ENCODE measurements at places on chromosomes 4 and X. TPM values are rescaled to one million over a fixed set of nuclear protein-coding genes. Genes with fewer than 3 reads are reported as not detected.
A peak's percentile ranks its signal among the peaks of the same experiment; 100 is the strongest.

DNA sequence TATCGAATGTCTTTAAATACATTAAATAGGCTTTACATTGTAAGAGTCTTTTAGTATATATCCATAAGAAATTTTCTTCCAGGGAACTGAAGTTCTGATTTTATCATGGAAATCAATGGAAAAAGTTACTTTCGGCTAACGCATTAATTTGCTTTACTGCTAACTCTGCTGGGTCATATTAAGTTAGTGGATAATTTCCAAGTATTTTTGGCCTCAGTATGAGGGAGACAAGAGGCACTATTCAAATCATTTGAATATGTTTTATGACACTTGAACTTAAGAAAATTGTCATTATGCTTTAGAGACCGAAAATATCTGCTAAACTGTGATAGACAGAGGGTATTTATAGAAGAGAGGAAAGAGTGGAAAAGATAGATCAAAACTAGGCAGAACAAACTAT is 237.5 kb downstream of the PCDH7 start:
- no peak for DNase-seq

DNA sequence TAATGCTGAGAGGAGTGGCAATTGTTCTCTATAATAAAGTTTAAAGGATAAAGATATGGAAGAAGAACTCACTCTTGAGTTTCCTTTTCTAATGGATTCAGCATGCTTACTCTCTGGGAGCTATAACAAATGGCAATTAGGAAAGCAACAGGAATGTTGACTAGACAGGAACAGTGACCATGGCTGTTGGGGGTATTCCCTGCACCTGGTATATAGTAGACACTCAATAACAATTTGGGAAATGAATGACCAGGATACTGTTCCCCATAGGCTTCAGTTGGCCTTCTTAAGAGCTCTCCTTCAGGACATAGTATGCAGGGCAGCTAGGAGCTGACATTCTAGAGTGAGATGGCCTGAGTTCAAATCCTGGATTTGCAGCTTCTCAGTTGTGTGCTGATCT is 1.8 kb downstream of the LIMCH1 start:
- DNase-seq: no peak

GRCh38 chr4:94595013-94595412 is 143.3 kb downstream of the PDLIM5 start:
- DNase-seq: no peak

GRCh38 chr4:13483136-13483767 is 888 bp downstream of the RAB28 start:
- DNase-seq: peak; percentile 23

FRMD7 gene
- not detected for total RNA-seq

TCEAL6 gene
- not detected for total RNA-seq

AFF2 gene
- total RNA-seq: 3.2 TPM

DNA sequence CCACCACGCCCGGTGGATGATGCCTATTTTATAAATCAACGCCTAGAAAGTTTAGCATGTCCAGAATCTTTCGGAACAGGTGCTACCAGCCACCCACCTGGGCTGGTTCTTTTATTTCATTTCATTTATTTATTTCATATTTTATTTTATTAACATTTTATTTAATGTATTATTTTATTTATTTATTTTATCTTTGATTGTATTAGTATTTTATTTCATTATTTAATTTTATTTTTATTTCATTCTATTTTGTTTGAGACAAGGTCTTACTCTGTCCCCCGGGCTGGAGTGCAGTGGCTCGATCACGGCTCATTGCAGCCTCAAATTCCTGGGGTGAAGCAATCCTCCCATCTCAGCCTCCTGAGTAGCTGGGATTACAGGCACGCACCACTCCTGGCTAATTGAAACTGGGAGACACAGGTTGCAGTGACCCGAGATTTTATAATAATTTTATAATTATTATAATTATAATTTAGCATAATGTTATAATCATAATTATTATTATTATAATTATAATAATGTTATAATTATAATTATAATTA is 187.2 kb downstream of the SHOX start:
- no peak for DNase-seq

PNMA6A gene
- total RNA-seq: 0.87 TPM

DNA sequence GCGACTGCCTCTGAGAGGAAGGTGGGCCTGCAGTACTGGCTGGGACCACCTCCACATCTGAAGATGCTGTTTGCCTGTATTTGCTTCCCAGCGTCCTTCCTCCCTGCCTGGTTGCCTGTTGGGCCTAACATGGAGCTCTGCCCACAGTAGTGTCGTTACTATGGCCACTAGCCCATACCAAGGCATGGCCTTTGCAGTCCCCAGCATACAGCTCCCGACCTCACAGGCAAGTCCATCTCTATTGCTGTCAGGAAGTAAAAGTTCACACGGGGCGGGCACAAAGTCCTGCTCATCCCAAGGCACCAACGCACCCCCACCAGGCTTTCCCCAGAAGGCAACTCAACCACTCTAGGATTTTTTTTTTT is 71.6 kb downstream of the MAML3 start:
- no peak for DNase-seq

SLBP gene
- total RNA-seq: 125 TPM

PRSS12 gene
- not detected for total RNA-seq

GPR119 gene
- not detected for total RNA-seq

- no peak for DNase-seq
Measured at GRCh38 chr4:129046055-129046959, 47.0 kb downstream of the SCLT1 start.

DNA sequence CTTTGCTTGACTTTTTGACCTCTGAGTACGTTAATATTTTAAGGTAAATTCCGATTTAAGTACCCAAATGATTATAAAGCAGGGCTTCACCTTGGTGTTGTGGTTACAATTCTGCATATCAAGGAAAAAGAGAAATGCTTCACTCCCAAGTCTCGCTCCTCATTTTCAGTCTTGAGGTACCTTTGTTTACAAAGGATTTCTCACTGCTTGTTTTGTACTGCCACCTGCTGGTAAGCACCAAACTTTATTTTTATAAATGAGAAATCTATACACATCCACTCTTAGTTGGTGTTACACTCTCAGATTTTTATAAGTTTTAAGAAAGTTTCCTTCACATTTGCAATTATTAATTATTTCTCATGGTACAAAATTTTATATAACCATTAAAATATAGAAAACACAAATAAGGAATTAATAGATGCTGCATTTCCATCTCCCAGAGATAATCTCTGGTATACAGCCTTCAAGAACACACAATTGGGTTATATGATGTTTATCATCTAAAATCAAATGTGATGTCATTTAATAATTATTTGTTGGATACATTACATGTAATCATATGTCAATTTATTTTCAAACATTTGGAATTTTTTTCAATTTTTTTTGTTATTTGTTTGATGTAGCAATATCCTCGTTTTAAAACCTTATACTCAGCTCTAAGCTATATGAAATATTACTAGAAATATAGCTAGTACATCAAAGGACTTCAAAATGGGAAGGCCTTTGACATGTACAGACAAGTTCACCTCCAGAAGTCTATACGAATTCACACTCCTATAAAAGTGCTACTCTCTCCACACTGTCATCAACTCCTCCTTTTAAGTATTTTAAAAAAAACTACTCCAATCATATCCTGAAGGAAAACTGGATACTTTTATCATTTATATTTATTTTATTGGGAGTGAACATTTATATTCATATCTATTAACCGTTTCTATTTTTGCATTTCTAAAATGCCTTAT is 179.9 kb downstream of the KCNIP4 start:
- DNase-seq: no peak

SMAD1 gene
- total RNA-seq: 5.8 TPM

GRCh38 chr4:3046623-3047022 is 27.7 kb downstream of the HTT-AS start:
- DNase-seq: no peak

DNA sequence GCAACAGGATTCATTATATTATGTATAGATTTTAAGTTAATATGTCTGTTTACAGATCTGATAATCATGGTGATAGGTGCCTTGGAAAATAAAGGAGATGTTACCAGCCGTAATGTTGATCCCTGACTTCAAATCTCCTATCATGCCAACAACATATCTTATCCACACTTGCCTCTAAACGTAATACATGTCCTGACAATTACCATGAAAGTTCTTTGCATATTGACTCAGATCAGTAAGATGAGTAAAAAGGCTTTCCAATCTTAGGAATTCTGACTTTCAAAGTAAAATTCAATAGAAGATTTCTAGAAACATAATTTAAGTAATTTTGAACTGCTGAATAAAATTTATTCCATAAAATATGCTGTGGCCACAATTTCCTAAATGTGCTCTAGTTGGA is 513.3 kb downstream of the ANKRD50 start:
- DNase-seq: no peak

CFI gene
- total RNA-seq: 0.62 TPM

CSAG3 gene
- total RNA-seq: not detected

SYN1 gene
- 0.21 TPM for total RNA-seq

- DNase-seq: no peak
Measured at GRCh38 chrX:11533199-11533651, 132.5 kb downstream of the ARHGAP6 start.

DNA sequence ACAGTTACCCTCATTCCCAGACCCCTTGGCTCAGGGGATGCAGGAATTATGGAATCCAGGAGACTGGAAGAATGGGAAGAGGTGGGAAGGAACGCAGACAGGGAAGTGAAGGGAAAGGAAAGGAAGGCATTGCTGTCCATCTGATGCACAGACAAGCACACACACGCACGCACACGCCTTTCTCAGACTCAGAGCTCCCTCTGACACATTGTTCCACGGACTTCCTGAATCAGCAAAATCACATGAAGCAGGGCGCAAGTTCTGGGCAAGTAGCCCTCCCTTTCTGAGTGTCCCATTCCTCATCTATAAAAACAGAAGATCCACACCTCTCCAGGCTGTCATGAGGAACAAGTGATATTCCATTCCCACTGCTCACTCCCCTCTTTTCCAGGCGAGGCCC is 13.2 kb downstream of the IQSEC2 start:
- no peak for DNase-seq

DNA sequence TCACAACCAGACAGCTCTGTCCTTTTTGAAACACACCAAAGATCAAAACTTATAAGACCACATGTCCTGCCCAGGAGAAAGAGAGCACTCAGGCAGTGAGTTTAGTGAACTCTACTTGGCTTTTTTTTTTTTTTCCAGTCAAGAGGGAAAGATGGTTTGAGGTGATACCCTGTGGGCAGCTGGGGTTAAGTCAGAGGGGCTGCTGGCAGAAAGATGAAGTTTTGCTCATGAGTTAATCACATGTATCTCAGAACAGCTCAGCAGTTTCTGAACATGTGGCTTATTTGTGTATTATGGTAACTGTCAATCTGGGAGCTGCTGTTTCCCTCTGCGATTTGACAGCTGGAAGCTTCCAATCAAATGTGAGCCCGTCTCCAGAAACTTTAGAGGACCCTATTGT is 56.4 kb upstream of the MAP3K15 start:
- DNase-seq: no peak

- no peak for DNase-seq
Measured at GRCh38 chrX:154649503-154650220, 3.7 kb downstream of the CTAG2 start.

DNA sequence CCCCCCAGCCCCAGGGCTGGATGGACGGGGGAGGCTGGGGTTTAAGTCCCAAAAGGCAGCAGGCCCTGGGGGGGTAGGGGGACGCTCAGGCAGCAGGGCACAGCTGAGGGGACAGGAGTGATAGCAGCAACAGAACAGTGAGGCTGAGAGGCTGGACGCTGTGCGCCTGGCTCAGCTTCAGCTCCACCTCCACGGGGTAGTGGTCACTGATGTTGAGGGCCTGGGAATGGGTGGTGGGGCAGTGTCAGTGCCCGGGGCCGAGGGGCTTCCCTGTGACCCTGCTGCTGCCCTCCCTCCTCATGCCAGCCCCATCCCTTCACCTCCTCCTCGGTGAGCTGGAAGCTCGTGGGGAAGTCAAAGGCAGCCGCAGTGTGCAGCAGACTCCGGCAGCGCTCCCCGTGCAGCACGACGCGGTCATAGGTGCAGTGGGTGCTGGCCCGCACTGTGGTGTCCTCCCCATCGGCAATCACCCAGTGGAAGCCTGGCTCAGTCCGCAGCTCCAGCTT is 4.5 kb downstream of the RPL10 start:
- no peak for DNase-seq

GSX2 gene
- not detected for total RNA-seq

DNA sequence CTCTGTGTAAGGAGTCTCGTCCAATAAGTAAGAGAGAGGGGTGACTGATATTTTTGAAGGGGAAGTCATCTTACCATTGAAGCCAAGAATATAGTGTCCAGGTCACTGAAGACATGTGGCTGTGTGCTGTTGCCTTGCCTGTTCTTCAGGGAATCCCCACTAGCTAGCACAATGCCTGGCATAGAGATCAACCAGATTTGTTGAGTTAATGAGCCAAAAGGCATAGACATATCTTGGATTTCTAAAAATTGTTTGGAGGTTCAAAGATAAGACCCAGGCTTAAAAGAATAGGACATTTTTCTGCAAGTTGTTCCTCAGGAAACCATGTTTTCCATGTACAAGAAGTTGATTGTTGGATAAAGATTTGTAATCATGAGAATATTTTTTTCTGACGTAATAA is 119.3 kb upstream of the DKK2 start:
- no peak for DNase-seq

GRCh38 chr4:66949419-66949818 is 595.9 kb downstream of the CENPC start:
- DNase-seq: no peak

GRCh38 chr4:87749883-87750282 is 49.5 kb upstream of the IBSP start:
- DNase-seq: no peak

GRCh38 chr4:118981171-118981838 is 92.7 kb downstream of the SYNPO2 start:
- DNase-seq: no peak

DCHS2 gene
- total RNA-seq: not detected

LINC00632 gene
- 3.3 TPM for total RNA-seq

- DNase-seq: no peak
Measured at GRCh38 chr4:128006592-128006991, 41.4 kb downstream of the ABHD18 start.

TIMP1 gene
- total RNA-seq: 77.1 TPM

- no peak for DNase-seq
Measured at GRCh38 chr4:152633118-152633517, 46.7 kb downstream of the TMEM154 start.

MAMLD1 gene
- total RNA-seq: 18.4 TPM

- DNase-seq: no peak
Measured at GRCh38 chr4:165204462-165204830, 2.9 kb upstream of the KLHL2 start.

DNA sequence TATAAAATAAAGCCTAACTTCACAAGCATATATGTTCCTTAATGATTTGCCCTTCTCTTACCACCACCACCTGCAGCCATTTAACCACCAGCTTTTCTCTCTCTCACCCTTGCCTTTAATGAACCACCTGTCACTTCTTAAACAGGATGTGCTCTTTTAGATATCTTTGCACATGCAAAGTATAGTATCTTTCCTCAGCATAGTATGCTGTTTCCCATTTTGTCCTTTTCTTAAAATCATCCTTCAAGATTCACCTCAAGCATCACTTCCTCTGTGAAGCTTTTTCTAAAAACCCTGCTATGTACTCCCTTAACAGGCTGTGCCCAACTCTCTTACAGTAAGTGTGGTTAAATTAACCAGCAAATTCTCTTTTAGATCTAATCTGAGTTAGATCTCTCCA is 8.2 kb upstream of the CNOT6L start:
- no peak for DNase-seq
